ENCODE measurements at places on chromosomes 3 and 15.

GRCh38 chr3:68448510-68449383 is 483.6 kb downstream of the TAFA4 start:
- no peak for DNase-seq

GRCh38 chr3:178514401-178514800 is 21.8 kb upstream of the KCNMB2 start:
- no peak for DNase-seq

DNA sequence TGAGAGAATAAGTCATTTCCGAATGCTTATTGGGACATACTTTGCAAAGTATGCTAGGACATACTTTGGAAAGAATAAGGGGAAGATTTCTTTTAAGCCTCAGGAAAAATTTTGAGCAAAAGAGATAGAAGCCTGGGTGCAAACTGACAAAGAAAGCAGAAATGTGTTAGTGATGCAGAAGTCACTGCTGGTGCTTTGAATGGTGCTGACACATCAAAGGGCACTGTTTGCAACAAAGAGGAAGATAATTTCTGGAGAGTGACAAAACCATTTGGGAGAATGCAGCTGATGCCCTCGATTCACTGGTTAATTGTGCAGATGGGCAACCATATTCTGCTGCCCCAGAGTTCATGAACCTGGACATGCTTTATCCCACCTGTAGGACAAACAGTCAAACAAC is 11.0 kb upstream of the RAP2B start:
- DNase-seq: no peak

DNA sequence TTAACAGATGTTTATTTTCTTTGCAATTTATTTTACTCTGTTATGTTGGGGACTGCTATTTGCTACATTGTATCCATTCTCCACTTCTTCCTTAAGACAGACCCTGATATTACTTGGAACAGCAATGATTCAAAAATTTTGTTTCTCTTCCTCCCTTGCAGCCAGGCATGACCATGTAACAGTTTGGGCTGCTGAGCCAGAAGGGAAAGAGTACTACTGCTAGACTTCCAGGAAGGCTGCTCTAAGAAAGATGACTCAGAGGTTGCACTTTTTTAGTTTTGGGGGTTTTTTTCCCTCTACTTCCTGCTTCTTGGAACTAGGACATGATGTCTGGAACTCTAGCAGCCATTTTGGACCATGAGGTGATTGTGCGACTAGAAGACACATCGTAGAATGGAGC is 10.3 kb downstream of the PRR20G start:
- DNase-seq: no peak

- no peak for DNase-seq
These were observed 13.6 kb upstream of the LACTB start for GRCh38 chr15:63107895-63108546.

DNA sequence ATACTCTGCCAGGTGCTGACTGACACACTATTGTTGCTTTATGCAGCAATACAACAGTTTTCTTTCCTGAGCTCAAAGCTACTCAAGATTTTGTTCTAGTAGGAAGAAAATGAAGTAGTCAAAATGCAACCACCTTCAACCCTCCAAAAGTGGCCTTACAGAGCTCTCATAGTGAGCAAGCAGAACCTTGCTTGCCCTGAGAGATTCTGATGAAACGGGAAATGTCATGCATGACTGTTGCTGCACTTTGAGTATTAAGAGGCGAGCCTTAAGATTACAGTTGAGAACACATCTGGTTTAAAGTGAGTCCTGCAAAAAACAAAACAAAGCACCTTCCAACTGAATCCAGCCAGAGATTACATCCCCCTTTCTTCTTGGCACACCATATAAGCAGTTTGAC is 29.7 kb downstream of the MINDY4B start:
- no peak for DNase-seq
